ENCODE measurements at places on chromosomes 5 and 9.

GRCh38 chr5:2538169-2538568, 213.3 kb downstream of the IRX2 start:
- no peak for DNase-seq

DNA sequence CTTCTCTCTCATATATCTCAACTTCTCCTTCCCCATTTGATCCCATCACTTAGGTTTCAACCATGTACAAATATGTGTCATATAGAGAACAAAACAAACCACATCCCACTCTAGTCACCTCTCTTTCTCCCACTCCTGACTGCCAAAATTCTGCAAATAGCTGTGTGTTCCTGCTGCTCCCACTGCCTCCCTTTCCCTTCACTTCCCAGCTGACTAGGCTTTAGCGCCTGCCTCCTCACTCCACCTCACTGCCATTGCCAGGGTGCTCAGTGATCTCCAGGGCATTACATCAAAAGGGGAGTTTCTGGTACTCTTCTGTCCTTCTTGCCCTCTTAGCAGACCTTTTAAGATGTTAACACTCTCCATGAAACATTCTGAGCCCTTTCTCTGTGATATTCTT, 675.4 kb upstream of the DMAC1 start:
- DNase-seq: no peak

GRCh38 chr9:129177443-129177790, 644 bp downstream of the IER5L start:
- no peak for DNase-seq

- DNase-seq: no peak
Observed at GRCh38 chr5:84688566-84688965, 303.9 kb upstream of the EDIL3 start.

- DNase-seq: no peak
Observed at GRCh38 chr9:36932198-36932597, 101.9 kb downstream of the PAX5 start.

DNA sequence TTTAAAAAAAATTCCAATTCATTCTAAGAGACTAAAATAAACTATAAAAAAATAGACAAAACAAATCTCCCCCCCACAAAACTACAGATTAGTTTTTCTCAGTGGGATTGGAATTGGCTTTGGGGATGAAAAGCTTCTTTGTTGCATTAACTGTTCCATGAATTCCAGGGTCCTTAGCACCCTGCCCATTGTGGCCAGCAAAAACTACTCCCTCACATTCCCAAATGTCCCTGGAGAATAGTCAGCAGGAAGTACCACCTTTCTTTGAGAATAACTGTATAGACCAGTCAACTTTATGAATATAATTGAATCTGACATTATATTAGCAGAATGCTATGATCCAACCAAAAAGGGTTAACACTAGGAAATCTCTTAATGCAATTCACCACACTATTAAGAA, 147.9 kb downstream of the LPAR1 start:
- DNase-seq: no peak

DNA sequence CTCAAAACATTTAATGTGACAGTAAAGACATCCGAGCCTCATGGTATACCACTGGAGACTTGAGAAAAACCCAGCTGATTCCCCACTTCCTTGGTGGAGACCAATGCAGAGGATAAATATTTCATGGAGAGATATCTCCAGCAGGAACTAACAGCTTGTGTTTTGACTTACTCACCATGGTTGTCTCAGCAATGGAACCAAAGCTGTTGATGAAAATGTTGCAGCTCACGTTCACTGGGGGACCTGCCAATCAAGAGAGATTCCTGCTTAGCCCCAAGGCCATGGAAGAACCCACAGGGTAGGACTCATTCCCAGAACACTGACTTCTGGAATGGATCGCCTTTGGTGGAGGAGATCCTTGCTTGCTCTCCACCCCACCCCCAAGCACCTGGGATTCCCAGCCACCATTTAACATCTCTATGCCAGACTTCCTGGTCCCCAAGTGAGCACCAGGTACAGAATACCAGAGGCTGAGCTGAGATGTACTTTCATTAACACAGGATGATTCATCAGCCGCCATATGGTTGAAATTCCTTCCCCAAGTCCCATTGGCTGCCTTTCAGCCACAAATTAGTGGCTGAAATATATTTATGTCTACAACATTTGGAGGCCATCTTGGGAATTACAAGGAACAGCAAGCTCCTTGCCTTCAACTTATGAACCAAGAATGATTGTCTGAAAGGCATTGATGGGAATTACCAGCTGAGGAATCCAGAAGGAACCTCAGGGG, 37.9 kb downstream of the GLRA1 start:
- DNase-seq: no peak

DNA sequence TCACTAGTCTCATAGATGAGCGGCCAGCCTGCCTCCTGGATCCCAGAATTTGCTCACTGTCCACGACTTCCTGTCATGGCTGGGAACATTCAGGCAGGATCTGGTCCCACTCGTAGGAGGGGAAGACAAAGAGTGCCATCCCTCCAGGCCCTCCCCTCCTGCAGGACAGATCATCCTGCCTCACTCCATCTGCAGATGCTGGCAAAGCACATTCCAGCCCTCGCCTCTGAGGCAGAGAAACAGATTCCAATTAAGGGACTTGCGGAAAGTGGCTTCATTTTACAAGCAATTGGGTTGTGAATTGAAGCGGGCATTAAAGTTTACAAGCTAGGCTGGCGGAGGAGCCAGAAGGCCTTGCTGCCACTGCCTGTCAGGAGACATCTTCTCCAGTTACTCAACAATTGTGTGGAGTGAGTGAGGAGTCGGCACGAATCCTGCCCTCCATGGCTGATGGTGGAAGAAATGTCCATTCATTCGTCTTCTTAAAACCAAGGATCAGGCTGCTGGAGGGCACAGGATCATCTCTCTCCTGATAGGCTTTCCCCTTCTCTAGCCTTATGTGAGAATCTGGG, 41.8 kb upstream of the KCNMB1 start:
- DNase-seq: no peak

- DNase-seq: no peak
Observed at GRCh38 chr9:110116543-110116885, 91.4 kb downstream of the C9orf152 start.

- no peak for DNase-seq
Observed at GRCh38 chr9:130054820-130055219, 1.1 kb downstream of the GPR107 start.

DNA sequence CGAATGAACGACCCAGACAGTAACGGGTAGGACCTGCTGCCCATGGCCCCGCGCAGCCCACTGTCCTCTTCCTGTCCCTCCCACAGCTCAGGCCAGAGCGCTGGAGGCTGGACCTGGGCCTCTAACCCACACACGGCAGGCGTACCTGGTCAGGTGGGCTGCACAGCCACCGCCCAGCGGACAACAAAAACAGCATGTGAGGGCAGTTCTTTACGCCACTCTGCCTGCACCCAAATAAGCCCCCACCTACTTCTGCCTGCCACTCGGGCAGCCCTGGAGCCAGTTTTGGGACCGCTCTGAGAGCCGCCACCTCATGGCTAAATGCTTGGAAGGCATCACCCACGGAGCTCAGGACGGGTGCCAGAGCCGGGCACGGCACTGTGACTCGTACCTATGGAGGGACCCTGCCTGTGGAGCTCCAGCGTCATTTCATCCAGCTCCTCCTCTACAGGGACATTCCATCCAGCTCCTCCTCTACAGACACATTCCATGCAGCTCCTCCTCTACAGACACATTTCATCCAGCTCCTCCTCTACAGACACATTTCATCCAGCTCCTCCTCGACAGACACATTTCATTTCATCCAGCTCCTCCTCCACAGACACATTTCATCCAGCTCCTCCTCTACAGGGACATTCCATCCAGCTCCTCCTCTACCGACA, 18.9 kb downstream of the CLPTM1L start:
- no peak for DNase-seq

DNA sequence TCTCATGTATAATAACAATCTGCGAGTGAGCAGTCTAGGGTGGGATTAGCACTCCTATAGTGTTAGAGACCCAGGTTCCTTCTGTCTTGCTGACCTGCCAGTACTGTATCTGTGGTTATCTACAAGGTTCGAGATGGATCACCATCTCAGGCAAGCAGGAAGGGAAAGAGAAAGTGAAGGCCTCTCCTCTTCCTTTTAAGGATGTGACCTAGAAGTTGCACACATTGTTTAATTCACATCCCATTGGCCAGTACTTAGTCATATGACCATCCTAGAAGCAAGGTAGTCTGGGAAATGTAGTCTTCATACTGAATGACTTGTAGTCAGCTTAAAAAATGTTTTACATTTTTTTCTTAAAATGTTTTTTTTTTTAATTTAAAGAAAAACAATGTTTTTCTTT, 168.6 kb downstream of the CARTPT start:
- DNase-seq: no peak

DNA sequence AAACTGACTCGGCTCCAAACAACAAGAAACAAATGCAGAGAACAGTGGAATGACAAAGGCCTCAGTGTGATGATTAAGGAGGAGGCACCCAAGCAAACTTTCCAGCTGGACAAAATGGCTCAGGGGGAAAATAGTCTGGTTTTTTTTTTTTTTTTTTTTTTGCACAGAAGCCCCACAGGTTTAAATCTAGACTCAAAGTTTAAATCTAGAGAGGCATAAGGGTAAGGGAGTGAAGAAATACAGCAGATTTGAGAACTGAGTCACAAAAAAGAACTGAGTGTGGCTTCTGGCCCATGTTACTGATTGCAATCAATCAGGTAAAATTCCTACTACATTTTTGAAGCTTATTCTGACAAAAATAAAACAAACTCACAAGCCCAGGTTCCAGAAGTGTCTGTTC, 12.3 kb downstream of the BOD1 start:
- DNase-seq: no peak

GRCh38 chr9:134807716-134808446, 72.7 kb upstream of the FCN2 start:
- DNase-seq: no peak

GRCh38 chr5:124662181-124662781, 84.2 kb downstream of the ZNF608 start:
- no peak for DNase-seq

GRCh38 chr5:17190242-17190778, 27.1 kb upstream of the BASP1 start:
- no peak for DNase-seq

- DNase-seq: no peak
Observed at GRCh38 chr5:96855031-96855872, 21.0 kb upstream of the ERAP2 start.

DNA sequence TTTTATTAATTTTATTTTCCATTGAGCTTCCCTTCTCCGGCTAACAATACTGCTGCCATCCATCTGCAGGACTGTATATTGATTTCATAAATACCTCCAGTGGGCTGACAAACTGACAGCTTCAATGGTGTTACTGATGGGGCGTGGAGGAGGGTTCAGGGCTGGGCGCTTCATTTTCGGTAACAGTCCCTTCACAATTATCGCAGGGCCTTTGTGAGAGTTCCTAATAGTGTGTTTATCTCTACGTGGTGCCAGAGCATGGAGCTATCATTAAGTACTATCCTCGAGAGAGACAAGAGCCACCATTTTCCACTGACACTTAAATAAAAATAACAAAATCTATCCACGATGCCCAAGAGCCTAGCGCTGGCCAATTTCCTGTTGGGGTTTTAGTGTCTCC, 307.0 kb upstream of the PANK3 start:
- no peak for DNase-seq

GRCh38 chr5:52725065-52725746, 62.5 kb upstream of the ITGA1 start:
- DNase-seq: peak; percentile 12

- no peak for DNase-seq
Observed at GRCh38 chr9:93090091-93090655, 5.8 kb upstream of the CARD19 start.

GRCh38 chr5:61215996-61216395, 53.7 kb upstream of the SMIM15 start:
- DNase-seq: no peak

DNA sequence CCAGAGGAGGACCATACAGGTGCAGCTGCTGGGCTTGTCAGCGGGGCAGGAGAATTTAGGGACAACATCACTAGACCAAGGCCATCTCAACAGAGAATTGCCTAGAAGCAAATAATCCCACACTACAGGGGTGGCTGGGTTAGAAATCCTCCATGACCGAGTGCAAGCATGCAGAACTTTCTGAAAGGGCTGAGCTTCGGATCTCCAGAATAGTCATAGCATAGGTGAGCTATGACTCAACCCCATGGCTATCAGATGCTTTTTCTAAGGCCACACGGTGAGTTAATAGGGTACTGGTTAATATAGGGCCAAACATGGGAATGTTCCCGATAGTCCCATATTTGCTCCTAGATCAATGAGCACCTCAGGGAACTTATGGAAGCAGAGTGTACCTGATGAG, 4.2 kb downstream of the KCNIP1 start:
- no peak for DNase-seq

DNA sequence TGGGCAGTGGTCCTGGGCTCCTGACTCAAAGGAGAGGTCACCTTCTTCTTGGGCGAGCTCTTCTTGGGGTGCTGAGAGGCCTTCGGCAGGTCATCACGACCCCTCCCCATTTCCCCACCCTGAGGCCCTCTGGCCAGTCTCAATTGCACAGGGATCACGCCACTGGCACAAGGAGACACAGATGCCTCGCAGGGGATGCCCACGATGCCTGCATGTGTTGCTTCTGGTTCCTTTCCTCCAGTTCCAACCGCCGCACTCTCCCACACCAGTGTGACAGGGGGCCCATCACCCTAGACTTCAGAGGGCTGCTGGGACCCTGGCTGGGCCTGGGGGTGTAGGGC, 1.3 kb downstream of the CEL start:
- no peak for DNase-seq

DNA sequence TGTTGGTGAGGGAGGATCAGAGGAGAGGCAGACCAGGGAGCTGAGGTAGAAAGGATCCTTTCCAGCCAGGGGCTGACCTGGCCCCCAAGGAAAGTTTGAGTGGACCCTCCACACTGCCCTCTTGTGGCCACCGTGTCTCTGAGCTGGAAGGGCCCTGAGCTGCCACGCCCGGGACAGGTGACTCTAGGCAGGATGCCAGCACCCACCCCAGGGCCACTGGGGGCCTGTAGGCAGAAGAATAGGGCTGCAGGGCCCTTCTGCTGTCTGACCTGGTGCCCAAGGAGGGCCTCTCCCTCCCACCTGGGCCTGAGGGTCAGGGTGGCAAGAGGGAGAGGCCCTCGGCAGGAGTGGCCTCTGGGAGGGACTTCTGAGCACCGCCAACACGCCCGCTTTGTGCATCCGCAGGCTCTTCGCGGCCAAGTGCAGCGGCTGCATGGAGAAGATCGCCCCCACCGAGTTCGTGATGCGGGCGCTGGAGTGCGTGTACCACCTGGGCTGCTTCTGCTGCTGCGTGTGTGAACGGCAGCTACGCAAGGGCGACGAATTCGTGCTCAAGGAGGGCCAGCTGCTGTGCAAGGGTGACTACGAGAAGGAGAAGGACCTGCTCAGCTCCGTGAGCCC, 76.8 kb downstream of the LMX1B start:
- DNase-seq: no peak

All from stimulated activated CD8-positive, alpha-beta memory T cell treated with anti-CD3 and anti-CD28 coated beads, Interleukin-7, amount 100 ng/mL, for 48 hours (primary cell).